ENCODE measurements at places on chromosomes 5 and 9. TPM values are rescaled to one million over a fixed set of nuclear protein-coding genes. Genes with fewer than 3 reads are reported as not detected.

The CYLC2 gene
- not detected for total RNA-seq

The ARSI gene
- total RNA-seq, result 6.0 TPM

The NIPAL4 gene
- total RNA-seq, result 2.4 TPM

The PIP5K1B gene
- not detected for total RNA-seq

The SLC34A1 gene
- 0.09 TPM for total RNA-seq

The AGXT2 gene
- not detected for total RNA-seq

The CDKN2B-AS1 gene
- 1.8 TPM for total RNA-seq

The MLANA gene
- total RNA-seq, result not detected

The PCYOX1L gene
- total RNA-seq, result 9.4 TPM

The FBP2 gene
- not detected for total RNA-seq

The KIF20A gene
- total RNA-seq, result 36.5 TPM

The KIF4B gene
- total RNA-seq, result not detected

The LVRN gene
- not detected for total RNA-seq

The BTNL3 gene
- total RNA-seq, result not detected

The SLC36A2 gene
- not detected for total RNA-seq

The NR2F1 gene
- 3.5 TPM for total RNA-seq

The SPARC gene
- total RNA-seq, result 382 TPM

The ZNF354B gene
- total RNA-seq, result 15.0 TPM

The ZNF883 gene
- 7.8 TPM for total RNA-seq

The CCDC183 gene
- not detected for total RNA-seq

The CBY3 gene
- not detected for total RNA-seq

The LHFPL2 gene
- 52.5 TPM for total RNA-seq

The HMMR gene
- 13.9 TPM for total RNA-seq

The PLAC8L1 gene
- not detected for total RNA-seq

The EPB41L4B gene
- total RNA-seq, result 3.5 TPM

The PCDHA8 gene
- under 0.01 TPM for total RNA-seq

The FBLL1 gene
- 2.8 TPM for total RNA-seq

The ZCCHC9 gene
- 41.3 TPM for total RNA-seq

The OR1Q1 gene
- total RNA-seq, result not detected

The CARD9 gene
- total RNA-seq, result 1.0 TPM

The PCDH12 gene
- 0.17 TPM for total RNA-seq

The HAVCR1 gene
- not detected for total RNA-seq

The BHMT2 gene
- not detected for total RNA-seq

The ZDHHC21 gene
- total RNA-seq, result 7.8 TPM

The MYORG gene
- total RNA-seq, result 9.9 TPM

The TEX48 gene
- total RNA-seq, result not detected

The DBH gene
- not detected for total RNA-seq

The TMEM252 gene
- not detected for total RNA-seq

The N4BP3 gene
- total RNA-seq, result 2.3 TPM

The TLX3 gene
- not detected for total RNA-seq

The ELOVL7 gene
- 39.2 TPM for total RNA-seq

The UGT3A1 gene
- total RNA-seq, result not detected

The DMGDH gene
- total RNA-seq, result 3.8 TPM

The TNFSF8 gene
- total RNA-seq, result not detected

The C5orf52 gene
- total RNA-seq, result not detected
